CD4-positive, alpha-beta memory T cell (primary cell): ENCODE measurements at places on chromosomes 2 and 18.

GRCh38 chr2:163133602-163134001 is 295.0 kb upstream of the KCNH7 start:
- no peak for DNase-seq

GRCh38 chr2:86027196-86027921 is 78.3 kb downstream of the POLR1A start:
- no peak for DNase-seq

DNA sequence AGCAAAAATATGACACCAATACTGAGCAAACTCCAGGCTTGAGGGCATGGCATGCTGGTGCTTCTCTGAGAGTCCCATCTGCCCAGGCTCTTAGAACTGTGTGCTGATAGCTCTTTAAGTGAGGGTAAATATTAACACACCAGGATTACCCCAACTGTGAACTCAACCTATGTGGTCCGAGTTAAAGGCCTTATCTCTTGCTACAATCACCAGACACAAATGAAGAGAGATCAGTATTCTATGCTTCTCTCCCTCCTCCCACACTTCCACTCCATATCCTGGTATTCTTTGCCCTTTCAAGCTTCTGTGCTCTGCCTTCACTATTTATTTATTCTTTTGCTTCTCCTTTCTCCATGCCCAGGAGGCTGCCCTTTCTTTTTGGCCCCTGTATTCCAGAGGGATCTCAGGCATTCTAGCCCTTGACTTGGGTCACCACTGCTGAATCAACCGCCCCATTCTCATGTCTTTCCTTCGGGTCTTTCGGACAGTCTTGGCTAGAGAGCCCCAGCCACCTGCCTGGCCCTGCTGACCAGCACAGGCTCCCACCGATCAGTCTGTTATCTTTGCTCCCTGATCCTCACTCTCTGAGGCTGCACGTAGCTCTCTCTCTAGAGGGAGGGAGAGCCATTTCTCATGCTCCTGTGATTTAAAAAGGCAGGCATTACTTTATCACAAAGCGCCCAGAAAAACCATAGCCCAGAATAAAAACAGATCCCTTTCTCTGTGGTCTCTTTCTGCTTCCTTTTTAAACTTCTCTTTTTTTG is 17.2 kb upstream of the HK2 start:
- no peak for DNase-seq

DNA sequence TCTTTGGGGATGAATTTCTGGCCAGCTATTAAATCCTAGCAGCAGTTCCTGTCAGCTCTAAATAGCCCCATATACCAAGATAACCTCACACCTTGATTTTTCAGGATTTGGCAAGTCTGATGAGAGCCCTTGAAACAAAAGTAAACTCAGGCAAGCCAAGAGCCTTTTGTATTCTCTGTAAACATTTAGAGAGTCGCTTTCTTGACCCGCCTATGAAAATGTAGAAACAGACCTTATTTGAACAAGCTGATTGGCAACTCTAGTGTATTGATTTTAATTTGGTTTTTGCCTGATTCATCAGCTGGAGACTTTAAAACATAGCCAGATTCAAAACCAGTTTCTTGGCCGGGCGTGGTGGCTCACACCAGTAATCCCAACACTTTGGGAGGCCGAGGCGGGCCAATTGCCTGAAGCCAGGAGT is 43.4 kb downstream of the CABLES1 start:
- DNase-seq, result no peak

DNA sequence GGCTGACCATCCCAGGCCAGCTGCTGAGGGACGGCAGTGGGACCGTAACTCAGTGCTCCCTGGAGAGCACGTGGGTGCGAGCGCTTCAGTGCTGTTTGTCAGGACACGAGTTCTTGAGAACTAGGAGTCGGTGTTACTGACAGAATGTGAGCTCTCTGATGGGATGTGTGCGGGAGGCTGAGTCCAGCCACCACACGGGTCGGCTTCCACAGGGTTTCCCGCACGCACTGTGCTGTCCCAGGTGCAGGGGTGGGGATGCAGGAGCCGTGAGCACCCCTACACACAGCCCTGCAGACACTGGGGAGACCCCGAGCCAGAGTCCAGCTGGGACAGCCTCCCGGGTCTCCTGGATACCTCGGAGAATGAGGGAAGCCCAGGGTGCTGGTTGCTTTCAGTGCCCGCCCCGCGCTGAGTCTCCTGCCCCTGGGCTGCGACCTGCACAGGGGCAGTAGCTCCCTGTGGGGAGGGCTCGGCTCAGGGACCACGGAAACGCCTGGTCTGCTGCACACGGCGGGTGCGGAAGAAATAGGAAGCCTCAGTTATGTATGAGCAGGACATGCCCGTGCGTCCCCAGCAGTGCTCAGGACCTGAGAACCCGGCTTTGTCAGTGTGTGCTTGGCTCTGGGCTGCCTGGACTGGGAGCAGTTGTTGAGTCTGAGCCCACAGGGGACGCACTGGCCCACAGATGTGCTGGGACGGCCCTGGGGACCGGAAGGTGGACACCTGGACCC is 71.2 kb downstream of the KCNG2 start:
- no peak for DNase-seq

- no peak for DNase-seq
Observed at GRCh38 chr18:70411876-70412435, 123.1 kb downstream of the SOCS6 start.

DNA sequence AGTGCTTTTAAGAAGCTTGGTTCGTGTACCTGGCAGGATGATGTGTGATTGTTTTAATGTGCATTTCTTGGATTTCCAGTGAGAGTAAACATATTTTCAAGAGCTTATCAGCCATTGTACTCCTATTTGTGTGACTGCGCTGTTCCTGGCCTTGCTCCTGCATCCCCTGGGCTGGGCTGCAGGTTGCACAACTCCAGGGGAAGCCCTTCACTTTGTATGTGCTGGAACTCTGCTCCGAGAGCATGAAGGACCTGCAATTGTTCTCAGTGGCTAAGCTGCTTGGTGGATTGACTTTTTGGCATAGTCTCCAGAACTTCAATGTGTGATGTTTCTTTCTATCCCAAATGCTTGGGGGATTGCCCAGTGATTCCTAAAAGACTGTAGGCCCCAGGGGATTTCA is 18.8 kb downstream of the ATP6V1C2 start:
- no peak for DNase-seq

DNA sequence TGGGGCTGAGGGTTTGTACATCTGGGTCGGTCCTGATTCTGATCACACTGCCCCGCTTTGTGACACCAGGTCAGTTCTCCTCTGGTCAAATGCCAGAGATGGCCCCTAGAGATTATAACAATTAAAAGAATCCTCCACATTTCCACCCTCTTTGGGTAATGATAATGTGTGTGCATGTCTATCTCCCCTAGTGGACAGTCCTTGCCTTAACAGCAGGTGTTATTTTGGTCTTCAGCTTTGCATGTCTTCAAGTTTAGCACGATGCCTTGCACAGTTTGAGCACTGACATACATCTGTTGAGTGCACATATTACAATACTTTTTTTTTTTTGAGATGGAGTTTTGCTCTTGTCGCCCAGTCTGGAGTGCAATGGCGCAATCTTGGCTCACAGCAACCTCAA is 25.7 kb upstream of the COX7A2L start:
- DNase-seq, result no peak

- DNase-seq, result no peak
Observed at GRCh38 chr2:102099536-102100298, 42.8 kb upstream of the IL1R1 start.

DNA sequence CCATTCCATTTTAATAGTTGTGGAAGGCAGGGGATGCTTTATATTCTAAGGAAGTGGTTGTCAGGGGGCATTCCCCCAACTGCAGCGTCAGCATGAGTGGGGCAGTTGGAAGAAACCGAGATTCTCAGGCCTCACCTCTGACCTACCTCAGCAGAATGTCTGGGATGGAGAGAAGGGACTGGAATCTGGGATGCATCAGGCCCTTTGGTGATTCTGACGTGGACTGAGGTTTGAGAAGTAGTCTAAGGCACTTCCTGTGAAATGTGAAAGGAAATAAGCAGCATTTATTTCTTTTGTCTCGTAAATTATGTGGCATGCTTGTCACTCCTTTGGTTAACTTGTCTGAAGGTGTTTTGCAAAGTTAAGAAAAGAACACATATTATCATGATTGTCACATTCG is 540.7 kb upstream of the NETO1 start:
- no peak for DNase-seq

GRCh38 chr18:3027370-3027891 is 14.5 kb upstream of the LPIN2 start:
- DNase-seq, result no peak

DNA sequence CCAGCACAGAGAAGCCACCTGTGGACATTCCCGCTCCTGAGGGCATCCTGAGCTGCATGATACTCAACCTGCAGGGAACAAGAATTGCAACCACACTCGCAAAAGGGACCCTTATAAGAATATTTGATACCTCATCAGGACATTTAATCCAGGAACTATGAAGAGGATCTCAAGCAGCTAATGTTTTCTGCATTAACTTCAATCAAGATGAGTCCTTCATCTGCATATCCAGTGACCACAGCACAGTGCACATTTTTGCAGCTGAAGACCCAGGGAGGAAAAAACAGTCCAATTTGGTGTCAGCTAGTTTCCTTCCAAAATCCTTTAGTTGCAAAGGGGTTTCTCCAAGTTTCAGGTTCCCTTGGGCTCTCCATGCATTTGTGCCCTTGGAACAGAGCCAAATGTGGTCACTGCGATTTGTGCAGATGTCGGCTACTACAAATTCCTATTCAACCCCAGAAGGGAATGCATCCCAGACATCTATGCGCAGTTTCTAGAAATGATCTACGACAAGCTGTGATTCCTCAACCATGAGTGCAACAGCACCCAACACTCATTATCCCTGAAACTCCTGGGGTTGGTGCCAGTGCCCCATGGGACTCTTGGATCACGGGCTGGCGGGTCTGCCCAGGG is 23.3 kb upstream of the FHOD3 start:
- DNase-seq, result no peak

- DNase-seq, result no peak
Observed at GRCh38 chr2:13654416-13654815, 937.7 kb downstream of the TRIB2 start.

- DNase-seq, result no peak
Observed at GRCh38 chr18:12154361-12154760, 60.7 kb downstream of the ANKRD62 start.

- no peak for DNase-seq
Observed at GRCh38 chr2:99101697-99102096, 39.8 kb upstream of the C2orf15 start.

DNA sequence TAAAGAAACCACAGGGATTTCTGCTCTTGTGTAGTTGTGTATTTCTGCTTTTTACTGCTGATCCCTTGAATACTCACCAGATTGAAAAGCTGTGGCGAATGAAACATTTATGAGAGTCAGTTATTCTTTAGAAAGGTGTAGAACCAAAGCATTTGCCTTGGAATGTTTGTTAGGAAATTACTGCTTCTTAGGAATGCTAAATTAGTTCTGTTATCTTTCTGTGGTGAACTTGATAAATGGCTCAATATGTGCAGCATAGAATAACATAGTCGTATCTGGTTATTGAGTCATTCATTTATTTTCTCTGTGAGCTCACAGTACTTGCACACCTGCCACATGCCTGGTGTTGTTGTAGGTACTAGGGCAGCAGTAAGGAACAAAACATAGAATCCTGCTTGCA is 57.0 kb upstream of the FAM237A start:
- DNase-seq, result no peak
